ENCODE measurements at places on chromosomes 7 and 10.
A peak's percentile ranks its signal among the peaks of the same experiment; 100 is the strongest.

DNA sequence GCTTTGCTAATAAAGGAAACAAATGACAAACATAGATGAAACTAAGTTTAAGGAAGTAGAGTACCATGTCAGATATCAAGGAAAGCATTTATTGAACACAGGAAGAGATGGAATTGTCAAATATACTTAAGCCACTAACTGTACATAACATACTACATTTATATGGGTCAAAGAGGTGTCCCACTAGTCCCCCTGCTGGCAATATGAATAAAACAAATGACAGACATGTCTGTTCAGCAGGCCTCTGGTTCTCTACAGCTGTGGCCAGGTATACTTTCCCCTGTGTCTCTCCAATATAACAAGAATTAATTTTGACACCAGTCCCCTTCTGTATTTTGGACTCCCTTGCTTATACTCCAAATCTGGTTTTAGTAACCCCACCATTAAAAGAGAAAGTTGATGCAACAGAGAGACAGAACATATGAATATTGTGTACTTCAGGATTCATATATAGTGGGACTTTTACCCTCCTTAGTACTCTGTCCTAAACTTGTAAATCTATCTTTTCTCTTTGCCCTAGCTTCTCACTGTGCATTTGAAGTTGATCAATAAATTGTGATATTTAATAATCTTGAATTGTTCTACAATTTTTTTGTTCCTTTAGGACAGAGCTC, 42.9 kb downstream of the CD36 start:
- no peak for DNase-seq

GRCh38 chr7:123367484-123368122, 166.8 kb downstream of the IQUB start:
- DNase-seq = no peak

GRCh38 chr10:124703778-124704427, 40.3 kb downstream of the FAM53B start:
- DNase-seq = peak; percentile 84

DNA sequence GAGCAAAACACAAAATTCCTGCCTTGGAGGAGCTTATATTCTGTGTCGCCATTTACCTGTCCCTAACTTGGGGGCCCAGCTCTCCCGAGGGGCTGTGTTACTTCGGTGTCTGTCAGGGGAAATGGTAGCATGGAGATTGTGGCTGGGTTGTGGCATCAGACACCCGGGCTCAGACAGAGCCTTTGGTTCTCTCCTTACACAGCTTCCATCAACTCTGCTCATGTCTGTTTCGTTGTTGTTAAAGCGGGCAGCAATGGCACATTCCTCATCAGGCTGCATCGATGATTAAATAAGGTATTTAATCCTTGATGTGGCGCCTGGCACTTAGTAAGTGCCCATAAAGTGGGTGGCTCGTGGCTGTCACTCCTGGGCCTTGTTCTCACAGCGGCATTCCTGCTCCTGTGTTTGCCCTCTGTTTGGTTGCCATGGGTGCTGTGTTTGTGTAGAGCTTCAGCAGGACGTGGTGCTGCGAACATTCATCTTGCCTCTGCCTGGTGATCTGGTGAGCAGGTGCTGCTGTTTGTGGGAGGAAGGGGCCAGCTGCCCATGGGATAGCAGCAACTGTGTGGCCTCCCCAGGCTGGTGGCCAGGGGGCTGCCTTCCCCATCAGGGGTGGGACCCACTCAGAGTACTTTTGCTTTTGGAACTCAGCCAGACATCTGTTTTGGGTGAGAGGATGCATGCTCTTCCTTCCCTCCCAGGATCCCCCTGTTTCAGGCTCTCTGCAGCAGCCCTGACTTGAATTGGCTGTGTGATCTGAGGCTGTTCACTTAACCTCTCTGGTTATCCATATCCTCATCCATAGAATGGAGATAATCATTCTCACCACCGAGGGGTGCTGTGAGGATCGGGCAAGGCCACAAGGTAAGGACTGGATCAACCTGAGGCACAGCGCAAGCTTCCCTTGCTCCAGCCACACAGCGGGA, 207.2 kb upstream of the SVIL start:
- peak; percentile 84 for DNase-seq

GRCh38 chr7:48074204-48074654, 14.8 kb upstream of the UPP1 start:
- no peak for DNase-seq

GRCh38 chr7:12130609-12131008, 80.5 kb upstream of the TMEM106B start:
- DNase-seq = no peak

DNA sequence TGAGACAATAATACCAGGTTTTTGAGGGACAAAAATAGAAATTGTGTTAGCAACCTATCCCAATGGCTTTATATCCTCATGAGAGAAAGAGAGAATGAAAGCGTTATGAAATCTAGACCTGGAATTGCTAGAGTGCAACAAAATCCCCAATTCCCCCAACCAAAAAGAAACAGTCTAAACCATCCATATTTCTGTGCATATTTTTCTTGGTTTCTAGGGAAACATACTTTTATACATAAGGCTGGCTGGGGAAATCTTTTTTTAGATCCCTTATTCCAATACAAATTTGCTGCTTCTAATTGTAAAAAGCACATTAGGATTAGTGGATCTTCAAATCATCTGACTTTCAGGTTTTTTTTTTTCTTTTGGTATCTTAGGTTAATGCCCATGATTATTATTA, 277.0 kb upstream of the SEMA3A start:
- DNase-seq = no peak

DNA sequence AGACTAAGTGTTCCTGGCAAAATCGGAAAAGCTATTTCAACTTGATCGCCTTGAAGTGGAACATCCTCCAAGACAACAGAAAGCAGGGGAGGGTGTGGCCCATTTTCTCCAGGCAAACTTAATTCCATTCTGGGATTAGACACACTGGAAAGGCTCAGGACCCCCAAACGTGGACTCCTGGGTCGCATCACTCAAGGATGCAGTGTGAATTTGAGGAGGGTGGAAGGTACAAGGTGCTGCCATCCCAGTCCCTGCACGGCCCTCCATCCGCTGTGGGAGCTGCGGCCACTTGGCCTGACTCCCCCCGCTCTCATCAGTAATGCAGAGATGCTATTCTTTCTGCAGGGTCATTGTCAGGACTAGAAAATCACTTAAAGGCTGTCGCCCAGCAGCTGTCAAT, 2.4 kb downstream of the CNPY1 start:
- DNase-seq = no peak

- DNase-seq = peak; percentile 47
Measured at GRCh38 chr7:48084727-48085432, 4.2 kb upstream of the UPP1 start.

- DNase-seq = no peak
Measured at GRCh38 chr7:20302891-20303290, 27.8 kb upstream of the ITGB8 start.

GRCh38 chr10:14838582-14839304, 637 bp downstream of the HSPA14 start:
- DNase-seq = peak; percentile 67

- no peak for DNase-seq
Measured at GRCh38 chr7:2405601-2406345, 2.4 kb downstream of the CHST12 start.

GRCh38 chr10:121597504-121598262, 561 bp downstream of the FGFR2 start:
- DNase-seq = peak; percentile 62

- DNase-seq = no peak
Measured at GRCh38 chr10:4717670-4718069, 108.3 kb upstream of the AKR1E2 start.

DNA sequence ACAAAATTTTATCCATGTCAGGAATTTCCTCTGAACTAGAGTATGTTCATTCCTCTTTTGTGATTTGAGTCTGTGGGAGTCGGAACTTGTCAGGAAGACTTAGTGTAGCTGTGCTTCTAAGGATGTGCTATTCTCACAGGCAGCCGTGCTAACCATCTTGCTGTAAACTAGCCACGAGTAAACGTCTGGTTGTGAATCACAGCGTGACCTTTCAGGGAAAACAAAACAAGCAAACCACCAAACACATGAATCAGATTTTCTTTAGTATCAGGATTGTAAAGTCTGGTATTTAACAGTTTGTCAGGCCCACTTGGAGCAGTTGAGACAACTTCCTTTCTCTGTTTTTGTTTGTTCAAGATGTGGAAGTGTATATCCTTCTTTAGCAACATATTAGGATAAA, 32.0 kb downstream of the AUTS2 start:
- no peak for DNase-seq

Data from left hindlimb (tissue), 1 donor.